Activated CD4-positive, alpha-beta T cell treated with anti-CD3 and anti-CD28 coated beads, Interleukin-2, amount 10 ng/mL, durations not matched to agents 7 days and 5 days (primary cell): ENCODE measurements at places on chromosomes 1 and 21. TPM values are rescaled to one million over a fixed set of nuclear protein-coding genes. Genes with fewer than 3 reads are reported as not detected.

INKA2 gene
- 4.2 TPM for total RNA-seq

GRCh38 chr1:181169281-181169865, 80.9 kb downstream of the IER5 start:
- DNase-seq = no peak

- no peak for DNase-seq
These were observed 24.7 kb downstream of the ZYG11A start for GRCh38 chr1:52867087-52867863.

GRCh38 chr1:61914823-61915482, 172.7 kb downstream of the PATJ start:
- DNase-seq = no peak

DNA sequence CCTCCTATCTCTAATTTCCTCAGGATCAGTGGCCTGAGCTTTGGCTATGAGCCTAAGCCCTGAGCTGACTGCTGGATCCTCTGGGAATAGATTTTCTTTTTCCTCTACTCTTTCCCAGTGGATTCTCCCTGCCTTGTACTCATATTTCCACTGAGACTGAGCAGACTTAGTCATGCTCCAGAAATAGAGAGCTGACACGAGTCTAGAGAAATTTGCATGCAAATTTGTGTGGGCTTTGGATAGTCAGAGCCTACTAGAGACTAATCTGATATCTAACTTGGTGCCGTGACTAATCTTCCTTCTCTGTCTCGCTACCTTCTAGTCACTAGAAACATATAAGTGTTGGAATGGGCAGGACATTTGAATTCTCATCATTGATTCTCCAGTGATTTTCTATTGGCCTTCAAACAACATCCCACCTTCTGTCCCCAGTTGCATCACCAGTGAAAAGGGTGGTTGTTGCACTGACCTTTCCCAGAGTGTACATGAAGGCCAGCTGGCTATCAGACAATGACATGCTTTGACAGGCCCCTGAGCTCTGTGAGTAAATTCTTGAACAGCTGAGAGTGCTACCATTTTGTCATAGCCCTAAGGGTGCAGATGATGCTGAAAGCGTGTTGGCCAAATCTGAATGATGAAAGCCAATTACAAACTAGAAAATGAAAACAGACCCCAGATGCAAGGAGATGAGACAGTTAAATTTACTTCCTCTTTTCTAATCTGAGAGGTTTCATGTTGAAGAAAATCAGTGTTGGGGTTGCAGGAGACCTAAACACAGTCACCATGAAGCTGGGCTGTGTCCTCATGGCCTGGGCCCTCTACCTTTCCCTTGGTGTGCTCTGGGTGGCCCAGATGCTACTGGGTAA, at the start of gene FCRLA:
FCRLA (plus strand) TSS at position 748 of the 866 bp plus-strand sequence; CDS start at position 784, 36 bp downstream.
- DNase-seq = no peak

LAMC2 gene
- total RNA-seq = 0.05 TPM

AADACL4 gene
- total RNA-seq = not detected

FAM177B gene
- not detected for total RNA-seq

DNA sequence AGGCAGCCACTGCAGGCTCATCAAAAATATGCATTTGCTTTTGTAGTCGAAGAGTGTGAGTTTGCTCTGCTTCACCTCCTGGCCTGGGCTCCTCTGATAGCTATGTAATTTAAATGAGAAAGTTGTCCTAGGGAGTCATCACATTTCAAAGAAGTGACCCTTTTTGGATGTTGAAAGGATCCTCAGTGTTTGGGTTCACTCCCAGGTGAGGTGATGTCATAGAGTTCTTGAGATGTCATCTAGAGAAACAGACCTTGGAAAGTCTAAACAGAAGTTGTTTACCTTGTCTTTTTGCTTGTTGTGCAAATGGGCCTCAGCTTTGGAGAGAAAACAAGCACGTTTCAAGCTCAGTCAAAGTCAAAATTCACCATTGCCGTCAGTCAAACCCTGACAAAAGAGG, 92.0 kb upstream of the BARHL2 start:
- DNase-seq = no peak

DNA sequence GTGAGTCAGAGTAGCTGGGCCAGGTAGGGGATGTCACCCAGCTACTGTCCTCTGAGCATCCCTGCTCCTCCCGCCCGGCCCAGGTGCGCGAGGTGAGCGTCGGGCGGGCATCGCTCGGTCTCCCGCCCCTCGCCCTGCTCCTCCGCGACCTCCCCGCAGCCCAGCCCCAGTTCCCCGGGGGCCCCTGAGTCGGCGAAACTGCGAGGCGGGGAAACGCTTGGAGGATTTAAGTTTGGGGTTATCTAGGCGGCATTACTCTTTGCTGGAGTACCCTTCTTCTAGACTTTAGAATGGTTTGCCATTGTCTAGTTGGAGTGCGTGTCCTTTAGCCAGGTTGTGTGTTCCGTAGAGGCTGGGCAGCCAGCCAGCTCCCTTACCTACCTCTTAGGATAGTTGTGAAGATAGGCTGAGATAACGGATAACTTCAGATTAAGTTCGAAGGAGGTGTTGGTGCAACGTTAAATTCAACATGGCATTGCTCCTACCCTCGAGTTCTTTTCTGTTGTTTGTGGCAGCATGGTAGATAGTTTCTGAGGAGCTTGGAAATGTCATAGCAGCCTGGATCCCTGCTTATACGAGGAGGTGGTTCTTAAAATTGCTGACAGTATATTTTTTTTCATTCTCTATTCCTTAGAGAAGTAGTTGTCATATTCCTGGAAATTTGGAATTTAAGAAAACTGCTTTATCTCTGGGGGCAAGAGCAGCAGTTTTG, 697 bp downstream of the AGO3 start:
- DNase-seq = peak; percentile 10

SPATA21 gene
- not detected for total RNA-seq

DNA sequence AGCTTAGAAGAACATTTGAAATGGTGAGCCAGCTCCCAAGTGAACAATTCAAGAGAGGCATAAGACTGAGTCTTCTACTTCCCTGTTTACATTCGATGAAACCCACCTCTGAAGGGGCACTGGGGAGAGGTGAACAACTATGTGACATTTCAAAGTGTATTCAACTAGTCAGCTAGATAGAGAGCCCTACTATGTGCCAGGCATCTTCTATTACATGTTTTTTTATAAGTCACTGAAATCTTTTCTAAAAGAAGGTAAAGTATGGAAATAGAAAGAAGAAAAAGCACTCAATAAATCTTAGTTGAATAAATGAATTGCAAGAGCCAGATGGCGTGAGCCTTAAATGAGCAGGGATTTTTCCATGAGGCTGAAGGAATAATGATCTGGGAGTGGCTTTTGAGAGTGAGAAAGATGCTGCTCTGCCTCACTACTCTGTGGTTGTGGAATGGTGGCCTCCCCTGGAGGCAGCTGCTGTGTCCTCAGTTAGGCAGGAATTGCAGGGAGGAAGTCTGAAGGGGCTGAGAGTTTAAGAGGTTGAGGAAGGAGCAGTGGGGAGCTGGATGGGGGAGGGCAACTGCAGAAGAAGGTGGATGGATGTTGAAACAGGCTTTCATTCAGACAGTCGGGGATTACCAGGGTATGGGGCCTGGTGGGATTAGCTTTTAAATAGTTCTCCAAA, 10.4 kb upstream of the PTPRF start:
- DNase-seq = no peak

- DNase-seq = no peak
These were observed 39.6 kb downstream of the MORN1 start for GRCh38 chr1:2351723-2352122.

DCST2 gene
- total RNA-seq = 0.73 TPM

DNA sequence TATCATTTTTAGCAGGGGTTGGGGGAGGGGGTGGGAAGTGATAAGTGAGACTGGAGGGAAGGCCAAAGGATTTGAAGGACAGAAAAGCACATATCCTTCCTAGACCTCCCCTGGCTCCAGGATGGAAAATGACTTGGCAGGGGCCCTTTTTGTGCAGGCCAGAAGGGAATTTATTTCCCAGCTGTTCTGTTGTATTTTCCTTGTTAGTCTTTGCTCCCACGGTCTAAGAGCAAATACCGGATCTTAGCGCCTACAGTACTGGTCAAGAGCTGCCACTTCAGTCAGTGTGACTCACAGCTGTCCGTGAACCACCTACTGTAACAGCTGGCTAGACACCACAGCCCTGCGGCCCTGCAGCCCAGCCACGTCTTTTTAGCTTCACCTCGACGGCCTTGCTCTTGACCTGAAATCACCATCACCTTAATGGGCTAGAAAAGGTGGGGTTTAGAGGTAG, 51.0 kb upstream of the ERRFI1 start:
- no peak for DNase-seq

ARMH1 gene
- total RNA-seq = 50.7 TPM

GRCh38 chr1:204084247-204084772, 11.4 kb downstream of the SOX13 start:
- no peak for DNase-seq

- DNase-seq = no peak
These were observed 135.8 kb upstream of the FGGY start for GRCh38 chr1:59161136-59161535.

SMIM11 gene
- 21.1 TPM for total RNA-seq

KCNH1 gene
- not detected for total RNA-seq

AHCTF1 gene
- 42.4 TPM for total RNA-seq

DNA sequence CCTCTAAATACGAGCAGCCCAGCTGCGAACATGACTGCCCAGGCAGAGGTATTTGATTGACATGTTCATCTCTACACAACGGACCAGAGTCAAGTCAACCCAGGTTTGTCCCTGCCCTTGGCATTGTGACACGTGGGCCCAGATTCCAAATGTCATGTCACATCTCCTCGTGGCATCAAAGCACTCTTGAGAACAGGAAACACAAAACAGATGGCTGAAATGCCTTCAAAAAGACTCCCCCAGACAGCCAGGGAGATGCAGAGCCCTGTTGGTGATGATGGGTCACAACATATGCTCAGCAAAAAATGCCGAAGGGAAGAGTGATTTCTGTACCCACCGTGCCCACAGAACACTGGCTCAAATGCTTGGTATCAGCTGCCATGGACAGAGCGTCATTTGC, 337.8 kb upstream of the DAB1 start:
- DNase-seq = no peak

PAFAH2 gene
- 10.1 TPM for total RNA-seq

DNA sequence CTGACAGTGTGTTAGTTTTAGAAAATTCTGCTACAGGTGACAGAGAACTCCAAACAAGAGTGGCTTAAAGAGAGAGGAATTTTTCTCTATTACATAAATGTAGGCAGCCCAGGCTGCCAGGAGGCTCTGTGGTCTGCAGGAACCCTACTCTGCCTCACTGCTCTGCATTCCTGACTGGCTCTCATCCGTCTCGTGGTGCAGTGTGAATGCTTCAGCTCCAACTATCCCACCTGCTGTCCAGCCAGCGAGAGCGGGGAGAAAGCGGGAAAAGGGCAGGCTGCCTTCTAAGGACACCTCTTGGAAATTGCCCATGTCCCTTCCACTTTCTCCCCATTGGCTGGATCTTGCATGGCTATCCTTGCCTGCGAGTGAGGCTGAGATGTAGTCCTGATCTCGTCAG, 131.3 kb downstream of the PEX14 start:
- DNase-seq = no peak

DNA sequence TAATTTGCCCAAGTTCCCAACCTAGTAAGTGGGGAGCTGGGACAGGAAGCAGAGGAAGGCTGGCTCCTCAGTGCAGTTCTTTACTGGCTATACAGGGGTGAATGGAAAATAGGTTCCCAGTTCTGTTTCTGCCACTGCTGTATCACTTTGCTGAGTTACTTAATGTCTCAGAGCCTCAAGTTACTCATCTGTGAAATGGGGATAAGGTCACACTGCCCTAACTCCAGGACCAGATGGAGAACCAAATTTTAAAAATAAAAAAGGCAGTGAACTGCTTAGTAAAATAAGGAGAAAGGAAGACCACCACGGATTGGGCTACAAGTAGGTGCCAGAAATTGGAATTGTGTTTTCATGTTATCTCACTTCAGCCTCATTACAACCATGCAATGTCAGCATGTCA, 147.8 kb downstream of the OMA1 start:
- no peak for DNase-seq

- no peak for DNase-seq
These were observed 114.6 kb upstream of the DUSP10 start for GRCh38 chr1:221856228-221857093.

LHX8 gene
- not detected for total RNA-seq

HSD3B1 gene
- total RNA-seq = not detected

DNA sequence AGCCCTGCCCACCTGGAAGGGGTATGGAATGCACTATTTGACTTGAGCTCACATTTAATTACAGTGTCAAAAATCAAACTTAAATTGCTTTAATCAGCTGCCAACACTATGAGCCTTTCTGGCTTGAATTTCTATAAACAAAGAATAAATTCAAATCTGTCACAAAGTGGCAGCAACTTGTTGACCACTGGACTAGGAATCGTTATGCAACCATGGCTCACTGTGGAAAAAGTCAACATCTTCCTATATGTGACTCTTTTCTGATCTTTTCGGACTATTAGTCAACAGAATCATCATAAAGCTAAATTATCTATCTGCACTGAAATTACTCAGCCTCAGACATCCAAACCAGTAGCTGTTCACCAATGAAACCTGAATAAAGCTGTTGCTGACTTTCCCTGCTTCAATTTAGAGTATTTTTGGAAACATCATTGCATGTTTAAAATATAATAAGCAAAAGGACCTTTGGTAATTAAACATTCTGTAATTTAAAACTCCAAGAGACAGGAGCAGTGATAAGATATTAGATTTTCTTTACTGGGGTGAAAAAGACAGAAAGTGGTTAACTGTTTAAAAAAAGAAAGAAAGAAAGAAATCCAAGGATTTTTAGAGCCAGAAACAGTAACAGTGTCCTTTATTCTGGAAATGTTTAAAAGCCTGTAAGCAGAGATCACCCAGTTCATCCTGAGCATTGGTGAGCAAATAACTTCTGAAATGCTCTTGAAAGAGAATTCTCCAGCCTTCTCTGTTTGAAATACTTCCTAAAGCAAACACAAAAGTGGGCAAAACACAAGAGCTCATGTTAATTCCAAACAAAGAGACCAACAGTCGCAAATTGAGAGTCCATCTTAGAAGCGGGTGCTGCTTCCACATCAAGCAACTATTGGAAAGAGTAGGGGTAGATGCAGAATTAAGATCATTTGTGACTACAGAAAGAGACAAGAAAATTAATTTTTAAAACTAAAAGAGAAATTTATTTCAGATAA, 26.2 kb upstream of the ERG start:
- DNase-seq = no peak

GRCh38 chr1:11318982-11319381, 46.0 kb downstream of the UBIAD1 start:
- no peak for DNase-seq

GRCh38 chr1:31243501-31244286, 4.0 kb upstream of the NKAIN1 start:
- no peak for DNase-seq

PCP4L1 gene
- total RNA-seq = 0.15 TPM

SPTA1 gene
- total RNA-seq = not detected

GRCh38 chr1:54291276-54292001, 91.5 kb downstream of the MRPL37 start:
- no peak for DNase-seq

- no peak for DNase-seq
These were observed 117.5 kb downstream of the FOXD2 start for GRCh38 chr1:47555306-47555705.

- no peak for DNase-seq
These were observed 52.7 kb upstream of the EIF4G3 start for GRCh38 chr1:21229246-21230000.
